Stimulated activated CD8-positive, alpha-beta memory T cell treated with anti-CD3 and anti-CD28 coated beads, Interleukin-4, amount 100 ng/mL, for 4 hours (primary cell): ENCODE measurements at places on chromosomes 4 and X.

- DNase-seq, result no peak
These were observed 32.9 kb downstream of the NIPAL1 start for GRCh38 chr4:48049483-48049882.

- DNase-seq, result no peak
These were observed 38.3 kb downstream of the PF4 start for GRCh38 chr4:73943555-73943954.

GRCh38 chrX:56366901-56367300 lies 134.7 kb downstream of the KLF8 start:
- DNase-seq, result no peak

DNA sequence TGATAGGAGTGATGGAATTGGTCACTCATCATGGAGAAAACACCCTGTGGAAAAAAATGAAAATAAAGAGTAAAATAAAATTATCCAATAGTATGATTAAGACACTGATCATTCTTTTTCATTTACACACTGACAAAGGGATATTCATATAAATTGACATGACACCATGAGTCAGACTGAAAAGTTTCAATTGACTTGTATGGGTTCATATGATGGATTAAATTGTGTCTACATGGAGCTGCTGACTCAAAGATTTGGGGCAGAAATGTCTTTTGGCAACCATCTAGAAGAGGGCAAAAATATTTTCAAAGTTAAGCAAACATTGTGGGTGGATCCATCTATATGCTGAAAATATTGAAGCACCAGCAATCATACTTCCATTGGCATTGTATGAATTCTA lies 153.4 kb upstream of the PPP3CA start:
- DNase-seq, result no peak

- no peak for DNase-seq
These were observed 47.5 kb upstream of the PDLIM3 start for GRCh38 chr4:185582651-185583400.

DNA sequence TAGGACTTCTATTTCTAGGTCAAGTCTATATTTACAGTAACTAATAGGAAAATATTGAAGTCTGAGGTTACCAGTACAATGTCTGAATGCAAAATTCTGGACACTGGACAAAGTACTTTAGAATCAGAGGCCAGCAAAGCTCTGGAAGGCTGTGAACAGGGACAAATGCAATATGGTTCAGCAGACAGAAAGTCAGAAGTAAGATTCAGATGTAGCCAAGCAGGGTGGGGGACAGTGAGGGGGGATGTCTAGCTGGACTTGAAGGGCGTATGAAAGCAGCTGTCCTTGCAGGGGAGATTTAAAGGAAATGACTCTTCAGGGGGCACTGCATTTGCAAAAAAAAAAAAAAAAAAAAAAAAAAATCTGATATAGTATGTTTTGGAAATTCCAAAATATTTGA lies 2.9 kb downstream of the SORBS2 start:
- DNase-seq, result no peak

DNA sequence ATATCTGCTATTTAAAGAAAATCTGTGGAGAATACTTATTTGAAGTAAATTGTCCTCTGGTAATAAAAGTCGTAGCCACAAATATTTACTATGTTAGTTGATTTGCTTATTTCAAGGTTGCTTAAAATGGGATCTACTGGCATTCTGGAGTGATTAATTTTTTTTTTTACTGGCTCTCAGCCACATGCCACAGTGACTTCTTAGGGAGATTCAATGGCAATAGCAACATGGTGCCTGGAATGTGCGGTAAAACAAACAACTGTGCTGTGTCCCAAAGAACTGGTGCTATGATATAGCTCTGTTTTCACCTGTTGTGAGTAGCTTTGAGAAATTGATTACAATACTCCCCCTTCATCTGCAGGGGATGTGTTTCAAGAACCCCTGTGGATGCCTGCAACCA lies 324.3 kb downstream of the GPAT3 start:
- no peak for DNase-seq

- DNase-seq, result no peak
These were observed 108.7 kb upstream of the TTC29 start for GRCh38 chr4:147054228-147054872.

DNA sequence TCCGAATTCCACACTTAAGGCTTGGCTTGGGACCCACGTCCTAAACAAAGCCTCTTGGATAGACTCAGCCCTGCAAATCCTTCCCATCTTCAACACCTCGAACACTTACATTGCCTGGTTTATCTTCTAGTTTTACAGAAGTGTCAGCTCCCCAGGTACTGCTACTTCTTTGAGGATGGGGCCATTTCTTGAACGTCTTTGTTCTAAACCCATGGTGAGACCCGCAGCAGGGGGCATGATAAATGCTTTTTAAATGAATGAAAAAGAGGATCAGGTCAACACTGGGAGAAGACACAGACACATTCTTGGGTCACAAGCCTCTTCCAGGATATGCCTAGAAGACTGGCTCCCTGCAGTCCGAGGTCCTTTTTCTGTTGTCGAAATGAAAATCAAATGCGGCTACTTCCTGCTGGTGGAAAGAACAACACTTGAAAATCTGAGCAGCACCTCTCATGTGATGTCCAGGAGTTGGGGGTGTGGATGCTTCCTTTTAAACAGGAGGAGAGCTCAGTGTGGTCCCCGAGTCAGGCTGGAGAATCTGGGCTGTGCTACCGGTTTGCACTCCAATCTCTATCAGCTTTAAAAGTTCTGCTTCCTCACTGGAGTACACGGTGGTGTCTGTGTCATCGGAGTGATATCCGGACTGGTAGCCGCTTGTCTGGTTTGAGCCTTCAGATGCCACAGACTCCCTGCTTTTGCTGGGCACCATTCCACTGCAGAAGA lies 45.8 kb downstream of the KDR start:
- no peak for DNase-seq

DNA sequence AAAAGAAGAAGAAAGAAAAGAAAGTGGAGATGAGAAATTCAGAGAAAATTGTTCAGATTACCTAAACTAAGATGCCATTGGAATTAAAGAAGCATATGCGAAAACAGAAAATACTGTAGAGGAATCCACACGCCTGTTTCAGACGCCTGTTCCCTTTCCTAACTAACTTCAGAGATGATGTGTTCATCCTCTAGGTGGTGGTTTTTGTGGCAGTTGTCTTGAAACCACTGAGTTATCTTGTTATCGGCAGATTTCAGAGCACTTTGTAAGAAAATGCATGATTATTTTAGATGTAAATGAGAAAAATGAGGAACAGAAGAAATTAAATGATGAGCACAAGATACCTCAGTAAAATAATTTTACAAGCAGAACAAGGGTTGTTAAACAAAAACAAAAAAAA lies 48.3 kb downstream of the FUNDC1 start:
- no peak for DNase-seq

DNA sequence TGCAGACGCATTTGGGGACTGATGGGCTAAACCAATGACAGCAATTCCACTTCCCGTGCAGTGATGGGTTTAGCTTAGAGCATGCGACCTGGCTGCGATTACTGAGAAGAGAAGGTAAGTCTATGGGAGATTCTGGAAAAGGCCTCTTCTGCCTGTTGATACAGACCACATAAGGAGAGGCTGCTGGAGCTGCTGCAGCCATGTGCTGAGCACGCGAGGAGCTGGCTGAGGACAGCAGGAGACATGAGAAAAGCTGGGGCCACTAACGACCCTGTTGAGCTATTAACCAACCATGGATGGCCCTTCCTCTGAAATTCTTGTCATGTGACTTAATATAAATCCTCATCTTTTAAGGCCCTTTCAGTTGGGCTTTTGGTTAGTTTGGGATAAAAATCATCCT lies 199.9 kb downstream of the PRDM5 start:
- no peak for DNase-seq

- no peak for DNase-seq
These were observed 92.6 kb downstream of the SHROOM3 start for GRCh38 chr4:76527666-76528065.

DNA sequence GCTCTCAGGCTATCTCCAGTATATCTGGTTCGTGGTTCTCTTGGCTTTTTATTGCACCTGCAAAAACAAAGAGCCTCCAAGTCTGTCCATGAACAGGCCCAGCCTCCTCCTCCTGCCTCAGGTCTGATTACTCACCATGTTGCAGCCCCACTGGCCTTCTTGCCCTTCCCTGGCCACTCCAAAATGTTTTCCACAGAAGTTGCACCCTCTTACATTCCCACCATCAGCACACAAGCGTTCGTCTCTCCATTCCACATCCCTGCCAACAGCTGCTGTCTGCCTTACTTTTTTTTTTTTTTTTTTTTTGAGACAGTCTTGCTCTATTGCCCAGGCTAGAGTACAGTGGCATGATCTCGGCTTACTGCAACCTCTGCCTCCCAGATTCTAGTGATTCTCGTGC lies 86.7 kb downstream of the RFC1 start:
- no peak for DNase-seq

- no peak for DNase-seq
These were observed 17.9 kb upstream of the CXCL11 start for GRCh38 chr4:76053730-76054129.

GRCh38 chr4:58688568-58688967 lies 1578.4 kb upstream of the IGFBP7 start:
- DNase-seq, result no peak

DNA sequence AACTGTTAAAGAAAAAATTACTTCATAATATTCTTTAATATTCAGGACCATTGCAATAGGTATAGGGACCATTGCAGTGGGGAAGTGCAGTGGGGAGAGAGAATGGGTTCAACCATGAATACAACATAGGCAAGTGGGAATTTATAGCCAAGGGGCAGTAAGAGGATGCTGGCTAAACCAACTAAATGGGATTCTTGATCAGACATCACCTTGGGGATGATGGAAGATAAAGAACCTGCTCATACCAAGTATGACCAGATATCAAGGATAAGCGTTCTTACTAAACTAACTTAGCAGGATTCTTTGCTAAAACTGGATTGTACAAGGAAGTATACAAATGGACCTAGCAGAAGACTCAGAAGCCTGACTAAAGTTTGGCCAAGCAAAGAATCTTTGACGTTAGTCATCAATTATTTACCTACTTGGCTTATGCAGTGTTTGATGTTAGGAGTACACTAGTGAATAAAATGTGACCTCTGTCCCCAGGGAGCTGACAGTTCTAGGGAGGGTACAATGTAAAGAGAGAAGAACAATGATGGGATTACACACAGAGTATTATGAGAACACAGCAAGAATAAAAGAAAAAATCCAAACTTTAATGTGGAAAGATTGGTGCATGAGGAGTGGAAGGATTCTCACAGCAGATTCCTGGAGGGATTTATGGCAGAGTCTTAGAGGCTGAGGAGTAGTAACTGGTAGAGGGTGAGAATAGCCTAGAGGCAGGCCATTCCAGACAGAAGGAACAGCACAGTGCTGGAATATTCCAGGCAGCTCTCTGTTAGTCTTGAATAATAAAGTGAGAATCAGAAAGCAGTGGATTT lies 54.7 kb upstream of the MYOZ2 start:
- no peak for DNase-seq

GRCh38 chr4:163612762-163613161 lies 118.3 kb downstream of the TMA16 start:
- DNase-seq, result no peak

DNA sequence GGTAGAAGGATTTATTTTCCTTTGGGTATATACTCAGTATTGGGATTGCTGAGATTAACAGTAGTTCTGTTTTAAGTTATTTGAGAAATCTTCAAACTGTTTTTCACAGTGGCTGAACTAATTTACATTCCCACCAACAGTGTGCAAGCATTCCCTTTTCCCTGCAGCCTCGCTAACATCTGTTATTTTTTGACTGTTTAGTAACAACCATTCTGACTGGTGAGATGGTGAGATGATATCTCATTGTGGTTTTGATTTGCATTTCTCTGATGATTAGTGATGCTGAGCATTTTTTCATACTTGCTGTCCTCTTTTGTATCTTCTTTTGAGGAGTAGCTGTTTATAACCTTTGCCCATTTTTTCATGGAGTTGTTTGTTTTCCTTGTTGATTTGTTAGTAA lies 457.8 kb downstream of the TRAM1L1 start:
- no peak for DNase-seq

DNA sequence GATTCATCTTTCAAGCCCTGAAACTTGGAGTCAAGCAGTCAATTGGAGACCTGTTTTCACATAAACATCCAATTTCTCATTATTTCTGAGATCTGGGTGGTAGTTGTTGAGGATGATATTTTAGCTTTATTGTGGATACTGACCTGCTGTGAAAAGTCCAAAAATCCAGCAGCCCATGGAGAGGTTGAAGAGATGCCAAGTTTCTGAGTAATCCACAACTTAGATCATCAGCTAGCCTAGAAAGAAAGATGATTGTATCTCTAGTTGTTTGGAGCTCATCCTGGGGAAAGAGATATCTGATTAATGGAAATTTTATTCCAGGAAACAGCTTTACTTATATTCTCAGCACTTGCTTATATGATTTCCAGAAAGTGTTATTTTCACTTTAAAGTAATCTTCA lies 48.6 kb upstream of the DCX start:
- DNase-seq, result no peak

- DNase-seq, result no peak
These were observed at the start of gene RBM46 for GRCh38 chr4:154781126-154781982. Gene RBM46, plus strand, starts transcription at chr4:154781272. Its CDS starts 15,481 bp downstream, at chr4:154796753.

DNA sequence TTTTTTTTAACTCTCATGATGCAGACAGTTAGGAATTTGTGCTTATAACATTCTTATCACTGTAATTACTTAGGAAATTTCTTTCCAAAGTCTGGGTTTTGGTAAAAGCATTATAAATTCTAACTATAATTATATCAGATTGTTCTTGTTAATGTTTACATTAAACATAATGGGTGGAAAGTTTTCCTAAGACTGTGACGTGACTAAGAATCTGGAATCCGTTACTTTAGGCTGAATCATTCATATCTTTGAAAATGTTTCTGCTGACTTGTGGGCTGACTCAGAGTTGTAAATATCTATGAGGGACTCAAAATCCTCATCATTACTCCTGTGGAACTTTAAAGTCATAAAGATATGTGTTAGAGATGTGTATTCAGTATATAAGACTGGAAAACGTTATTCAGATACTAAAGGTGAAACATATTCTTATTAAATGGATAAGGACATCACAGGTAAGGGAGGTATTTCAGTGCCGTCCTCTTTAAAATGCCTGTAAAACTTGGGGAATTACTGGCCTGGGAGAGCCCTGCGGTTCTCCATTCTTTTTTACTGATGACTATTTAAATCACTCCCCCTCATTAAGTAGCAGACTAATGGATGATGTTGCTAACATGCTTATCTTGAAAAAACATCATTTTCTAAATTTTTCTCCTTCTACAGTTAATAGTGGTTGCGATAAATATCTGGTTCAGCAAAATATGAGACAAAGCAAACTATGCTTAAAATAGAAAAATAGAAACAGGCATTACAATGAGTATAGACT lies 159.0 kb downstream of the DCLK2 start:
- no peak for DNase-seq

DNA sequence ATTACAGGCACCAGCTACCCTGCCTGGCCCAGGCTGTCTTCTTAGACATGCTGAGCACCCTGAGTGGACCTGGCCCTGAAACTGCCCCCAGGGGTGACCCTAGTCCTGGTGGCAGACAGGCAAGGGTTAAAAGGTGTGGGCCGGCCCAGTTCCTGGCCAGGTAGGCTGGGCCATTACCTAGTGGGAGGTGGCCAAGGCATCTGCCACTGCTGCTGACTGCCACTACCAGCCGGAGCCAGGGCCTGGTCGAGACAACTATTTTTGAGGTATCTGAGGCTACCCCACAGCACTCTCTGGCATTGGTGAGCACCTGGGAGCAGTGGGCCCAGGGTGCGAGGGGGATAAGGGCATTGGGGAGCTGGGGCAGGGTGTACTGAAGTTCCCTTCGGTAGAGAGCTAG lies at the start of gene CCDC120:
Gene CCDC120, plus strand, starts transcription at position 206 of the 400 bp plus-strand sequence. CDS start 3,043 bp downstream, outside the sequence.
- no peak for DNase-seq
